ENCODE measurements at places on chromosomes 2 and 18. TPM values are rescaled to one million over a fixed set of nuclear protein-coding genes. Genes with fewer than 3 reads are reported as not detected.

The SDC1 gene
- 0.62 TPM for total RNA-seq

The C2orf15 gene
- 0.16 TPM for total RNA-seq

DNA sequence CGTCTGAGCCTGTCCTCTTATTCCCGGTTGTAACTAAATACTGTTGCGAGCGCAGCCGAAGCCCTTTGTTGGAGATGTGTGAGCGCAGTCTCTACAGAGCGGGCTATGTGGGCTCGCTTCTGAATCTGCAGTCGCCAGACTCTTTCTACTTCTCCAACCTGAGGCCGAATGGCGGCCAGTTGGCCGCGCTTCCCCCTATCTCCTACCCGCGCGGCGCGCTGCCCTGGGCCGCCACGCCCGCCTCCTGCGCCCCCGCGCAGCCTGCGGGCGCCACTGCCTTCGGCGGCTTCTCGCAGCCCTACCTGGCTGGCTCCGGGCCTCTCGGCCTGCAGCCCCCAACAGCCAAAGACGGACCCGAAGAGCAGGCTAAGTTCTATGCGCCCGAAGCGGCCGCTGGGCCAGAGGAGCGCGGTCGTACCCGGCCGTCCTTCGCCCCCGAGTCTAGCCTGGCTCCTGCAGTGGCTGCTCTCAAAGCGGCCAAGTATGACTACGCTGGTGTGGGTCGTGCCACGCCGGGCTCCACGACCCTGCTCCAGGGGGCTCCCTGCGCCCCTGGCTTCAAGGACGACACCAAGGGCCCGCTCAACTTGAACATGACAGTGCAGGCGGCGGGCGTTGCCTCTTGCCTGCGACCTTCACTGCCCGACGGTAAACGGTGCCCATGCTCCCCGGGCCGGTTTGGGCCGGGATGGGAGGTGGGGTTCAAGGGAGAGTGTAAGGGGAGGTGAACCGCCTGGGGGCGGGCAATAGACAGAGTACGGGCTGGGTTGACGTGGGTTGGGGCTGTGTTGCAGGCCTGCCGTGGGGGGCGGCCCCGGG lies at the start of gene HOXD12:
HOXD12 (plus strand) TSS at position 68 of the 819 bp plus-strand sequence; CDS start at position 75, 7 bp downstream.
- peaks cover 13% of the 10 kb centered on the region for H3K4me1 ChIP-seq
- H3K27me3 ChIP-seq: peaks cover 93% of the 10 kb centered on the region
- no peak within 1 kb of the TSS for H3K4me3 ChIP-seq

DNA sequence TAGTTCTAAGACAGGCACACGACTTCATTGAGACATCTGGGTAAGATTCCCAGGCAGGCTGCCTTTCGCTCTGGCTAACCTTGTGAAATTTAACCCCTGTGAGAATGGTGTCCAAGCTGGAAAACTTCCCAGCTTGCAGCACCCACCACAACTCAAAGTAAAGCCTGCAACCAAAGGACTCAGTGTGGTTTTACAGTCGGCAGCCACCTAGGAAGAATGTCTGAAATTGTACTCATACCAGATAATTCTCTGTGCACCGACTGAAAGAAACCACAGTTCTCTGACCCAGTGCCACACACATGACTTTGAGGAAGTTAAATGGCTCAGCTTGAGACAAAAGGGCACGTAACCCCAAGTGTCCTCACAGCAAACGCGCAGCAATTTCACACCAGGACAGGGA lies 125.7 kb downstream of the RBMS1 start:
- H3K4me3 ChIP-seq: no peak overlapping the region
- H3K27me3 ChIP-seq: no peaks in the 10 kb centered on the region
- H3K36me3 ChIP-seq: peaks cover 28% of the 10 kb centered on the region
- no peak overlapping the region for H3K27ac ChIP-seq
- H3K4me1 ChIP-seq: peaks cover 20% of the 10 kb centered on the region

All from activated T-helper 2 cell treated with anti-CD3 and anti-CD28 coated beads, Interferon-gamma antibody, Interleukin-2, Interleukin-4, amounts not matched to agents 10 μg/mL and 5 μg/mL and 100 μg/mL, durations not matched to agents 14 hours and 24 hours and 36 hours (primary cell).